ENCODE measurements at places on chromosomes 2 and 18.

- DNase-seq: no peak
These were observed 426.5 kb downstream of the SLC4A3 start for GRCh38 chr2:220053919-220054318.

DNA sequence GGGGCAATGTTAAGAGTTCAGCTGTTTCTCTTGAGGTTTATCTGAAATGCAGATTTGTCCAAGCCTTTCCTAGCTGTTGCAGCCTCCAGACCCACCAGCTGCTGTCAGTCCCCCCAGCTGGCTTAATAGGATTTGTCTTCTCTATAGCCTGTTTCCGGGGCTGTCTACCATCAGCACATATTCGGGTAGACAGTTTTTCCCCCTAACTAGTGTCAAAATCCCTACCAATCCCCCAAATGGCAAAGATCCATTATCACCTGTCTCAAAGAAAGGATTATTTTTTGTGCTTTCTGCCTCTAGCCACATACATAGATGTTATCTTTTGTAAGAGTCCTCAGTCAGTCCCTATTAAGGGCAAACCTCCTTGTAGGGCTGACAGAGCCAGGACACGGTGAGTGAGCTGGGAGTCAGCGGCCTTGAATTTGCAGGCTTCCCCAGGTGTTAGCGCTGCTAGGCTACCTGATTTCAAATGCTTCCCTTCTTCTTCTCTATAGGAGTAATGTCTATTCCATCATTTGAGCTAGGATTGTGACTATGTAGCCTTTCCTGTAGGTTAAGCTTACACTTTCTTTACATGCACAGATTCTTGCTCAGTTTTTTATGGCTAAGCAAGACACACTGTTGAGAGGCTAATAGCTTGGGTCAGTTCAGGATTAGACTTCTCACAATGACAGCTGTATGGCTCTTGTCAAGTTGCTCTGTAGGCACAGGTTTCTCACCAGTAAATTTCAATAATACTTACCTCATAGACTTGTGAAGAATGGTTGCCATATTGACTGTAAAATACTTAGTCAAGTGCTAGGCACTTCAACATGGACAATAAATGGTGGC, 171.1 kb upstream of the UNC80 start:
- peak; percentile 29 for DNase-seq

- DNase-seq: no peak
These were observed 2.3 kb upstream of the MAB21L4 start for GRCh38 chr2:240898108-240898730.

GRCh38 chr2:238108423-238109183, 8.5 kb downstream of the ESPNL start:
- DNase-seq: no peak

DNA sequence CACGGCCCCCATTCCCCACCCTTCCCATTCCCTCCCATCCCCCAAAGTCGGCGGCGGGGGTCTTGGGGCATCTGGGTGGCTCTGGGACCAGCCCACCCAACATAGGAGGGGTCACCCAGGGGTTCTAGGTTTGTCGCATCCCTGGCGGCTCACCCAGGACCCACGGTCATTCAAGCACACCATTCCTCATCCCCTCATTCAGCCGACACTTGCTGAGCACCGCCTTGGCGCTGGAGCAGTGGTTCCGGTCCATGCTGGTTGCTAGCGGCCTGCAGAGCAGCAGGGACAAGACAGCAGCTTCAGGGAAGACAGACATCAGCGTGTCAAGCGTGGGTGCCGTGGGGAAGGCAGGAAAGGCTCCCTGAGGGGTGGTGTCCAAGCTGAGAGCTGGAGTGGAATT, 50.5 kb upstream of the OTOS start:
- DNase-seq: no peak

DNA sequence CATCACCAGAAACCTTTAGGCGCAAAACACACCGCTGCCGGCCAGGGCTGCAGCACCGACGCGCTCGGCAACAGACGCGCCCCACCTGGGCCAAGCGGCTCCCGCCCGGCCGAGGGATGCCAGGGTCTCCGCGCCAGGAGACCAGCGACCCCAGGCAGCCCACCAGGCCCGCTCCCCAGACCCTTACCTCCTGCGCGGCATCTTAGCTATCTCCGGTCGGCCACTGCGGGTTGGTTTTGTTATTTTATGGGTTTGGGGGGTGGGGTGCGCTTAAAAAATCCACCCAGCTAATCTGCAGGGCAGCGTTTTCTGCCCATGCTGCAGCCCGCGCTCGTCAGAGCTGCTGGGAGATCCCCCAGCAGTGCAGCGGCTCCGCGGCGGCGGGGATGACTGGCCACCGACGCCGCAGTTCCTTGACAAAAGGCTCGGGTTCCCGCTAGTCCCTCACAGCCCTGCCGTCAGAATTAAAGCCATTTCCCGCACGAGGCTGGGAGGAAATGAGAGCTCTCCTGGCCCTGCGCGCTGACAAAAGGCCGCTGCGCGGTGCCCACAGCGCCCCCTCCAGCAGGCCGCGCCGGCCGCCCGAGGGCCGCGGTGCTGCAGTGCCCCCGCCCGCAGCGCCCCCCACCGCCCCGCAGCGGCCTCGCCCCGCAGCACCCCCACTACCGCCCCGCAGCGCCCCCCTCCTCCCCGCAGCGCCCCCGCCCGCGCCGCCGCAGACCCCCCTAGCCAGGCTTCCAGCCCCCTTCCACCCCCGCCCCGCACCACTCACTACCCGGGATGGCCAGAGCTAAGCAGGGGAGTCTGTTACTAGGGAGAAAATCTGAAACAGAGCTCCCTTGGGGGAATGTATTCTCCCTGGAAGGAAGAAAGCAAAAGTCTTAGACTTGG, at the start of gene ADD2:
ADD2 (minus strand) TSS at position 502 of the 891 bp plus-strand sequence. CDS start 61,792 bp downstream, outside the sequence.
- no peak for DNase-seq

DNA sequence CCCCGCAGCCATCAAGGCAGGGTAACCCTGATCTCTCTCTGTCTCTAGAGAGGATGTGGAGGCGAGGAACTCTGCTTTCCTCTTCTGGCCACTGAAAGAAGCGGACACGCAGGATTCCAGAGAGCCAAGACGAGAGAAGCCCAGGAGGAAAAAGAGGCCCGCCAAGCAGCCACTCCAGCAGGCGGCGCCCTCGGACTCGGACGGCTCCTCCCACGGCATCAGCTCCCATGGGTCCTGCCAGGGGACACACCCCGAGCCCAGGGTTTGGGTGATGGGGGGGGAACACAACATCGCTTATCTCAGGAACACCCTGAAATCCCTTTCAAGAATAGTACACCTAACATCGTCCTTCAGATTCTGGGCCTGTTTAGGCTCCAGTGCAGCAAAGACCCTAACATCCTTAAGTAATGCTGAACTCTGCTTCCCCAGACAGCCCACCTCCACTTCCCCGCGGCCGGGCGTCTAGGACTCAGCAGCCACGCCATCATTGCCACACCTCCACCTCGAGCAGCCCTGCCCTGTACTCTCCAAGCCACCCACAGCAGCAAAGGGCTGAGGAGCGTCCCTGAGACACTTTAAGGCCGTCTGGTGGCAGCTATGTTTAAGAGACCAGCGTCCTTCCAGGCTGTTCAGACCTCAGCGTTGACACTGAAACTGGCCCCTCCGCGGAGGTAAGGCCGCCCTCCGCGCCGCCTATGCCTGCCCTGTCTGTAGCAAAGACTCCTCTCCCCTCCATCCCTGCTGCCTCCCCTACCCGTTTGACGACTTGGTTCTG, 34.3 kb upstream of the CNGA3 start:
- no peak for DNase-seq

- no peak for DNase-seq
These were observed 358.7 kb upstream of the TNP1 start for GRCh38 chr2:217218269-217219163.

- no peak for DNase-seq
These were observed 43.0 kb upstream of the SLC1A4 start for GRCh38 chr2:64945973-64946768.

DNA sequence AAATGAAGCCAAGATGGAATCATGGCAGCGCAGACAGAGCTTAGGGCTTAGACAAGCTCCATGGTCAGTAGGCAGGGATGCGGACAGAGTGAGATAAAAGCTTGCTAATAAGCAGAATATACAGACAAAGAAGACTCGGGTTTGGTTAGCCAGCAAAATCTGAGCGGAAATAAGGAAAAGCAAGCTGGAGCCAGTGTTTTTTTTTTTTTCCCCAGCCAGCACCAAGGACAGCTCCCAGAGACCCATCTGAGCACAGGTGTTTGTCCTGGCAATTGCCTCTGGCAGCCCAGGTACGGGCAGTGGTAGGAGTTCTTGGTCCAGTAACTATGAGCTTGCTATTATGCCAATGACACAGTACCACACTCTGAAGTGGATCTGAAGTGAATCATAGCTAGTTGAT, 187.6 kb downstream of the ADCYAP1 start:
- DNase-seq: no peak

DNA sequence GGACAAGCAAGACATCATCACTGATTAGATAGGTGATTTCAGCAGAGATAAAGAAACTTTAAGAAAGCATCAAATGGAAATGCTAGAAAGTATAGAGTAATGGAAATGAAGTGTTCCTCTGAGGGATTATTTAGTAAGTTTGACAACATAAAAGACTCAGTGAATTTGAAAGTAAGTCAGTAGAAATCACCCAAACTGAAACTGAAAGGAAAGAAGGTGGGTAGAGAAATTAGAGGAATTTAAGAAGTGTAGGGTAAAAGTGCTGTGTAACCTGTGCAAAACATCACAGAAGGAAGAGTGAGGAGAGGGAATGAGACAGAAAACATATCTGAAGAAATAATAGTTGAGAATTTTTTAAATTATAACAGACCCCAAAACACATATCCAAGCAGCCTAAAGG, 343.1 kb downstream of the CBLN2 start:
- DNase-seq: no peak

DNA sequence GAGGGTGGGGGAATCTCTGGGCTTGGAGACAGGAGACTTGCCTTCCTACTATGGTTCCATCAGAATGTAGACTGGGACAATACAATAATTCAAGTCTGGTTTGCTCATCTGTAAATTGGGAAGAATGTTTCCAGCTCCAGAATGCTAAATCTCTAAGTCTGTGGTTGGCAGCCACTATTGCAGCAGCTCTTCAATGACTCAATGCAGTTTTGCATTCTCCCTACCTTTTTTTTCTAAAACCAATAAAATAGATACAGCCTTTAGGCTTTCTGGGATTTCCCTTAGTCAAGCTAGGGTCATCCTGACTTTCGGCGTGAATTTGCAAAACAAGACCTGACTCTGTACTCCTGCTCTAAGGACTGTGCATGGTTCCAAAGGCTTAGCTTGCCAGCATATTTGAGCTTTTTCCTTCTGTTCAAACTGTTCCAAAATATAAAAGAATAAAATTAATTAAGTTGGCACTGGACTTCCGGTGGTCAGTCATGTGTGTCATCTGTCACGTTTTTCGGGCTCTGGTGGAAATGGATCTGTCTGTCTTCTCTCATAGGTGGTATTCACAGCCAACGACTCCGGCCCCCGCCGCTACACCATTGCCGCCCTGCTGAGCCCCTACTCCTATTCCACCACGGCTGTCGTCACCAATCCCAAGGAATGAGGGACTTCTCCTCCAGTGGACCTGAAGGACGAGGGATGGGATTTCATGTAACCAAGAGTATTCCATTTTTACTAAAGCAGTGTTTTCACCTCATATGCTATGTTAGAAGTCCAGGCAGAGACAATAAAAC, 6.5 kb downstream of the TTR start:
- no peak for DNase-seq

DNA sequence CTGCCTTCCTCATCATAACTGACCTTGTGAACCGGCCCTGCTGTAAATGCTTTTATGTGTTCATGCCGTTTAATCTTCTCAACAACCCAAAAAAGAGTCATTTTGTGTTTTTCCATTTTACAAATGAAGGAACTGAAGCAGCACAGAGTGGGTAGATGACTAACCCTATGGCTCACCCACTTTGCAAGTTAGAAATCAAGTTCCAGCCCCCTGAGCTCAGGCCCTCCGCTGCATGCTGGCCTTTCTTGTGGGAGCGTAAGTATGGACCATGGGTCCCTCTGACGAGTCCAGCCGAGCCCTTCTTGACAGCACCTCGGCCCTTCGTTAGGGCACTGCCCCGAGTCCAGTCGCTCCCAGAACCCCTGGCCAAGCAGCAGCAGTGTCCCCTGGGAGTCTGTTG, 194.6 kb downstream of the GLI2 start:
- no peak for DNase-seq

- no peak for DNase-seq
These were observed 142.9 kb upstream of the GYPC start for GRCh38 chr2:126513033-126513432.

DNA sequence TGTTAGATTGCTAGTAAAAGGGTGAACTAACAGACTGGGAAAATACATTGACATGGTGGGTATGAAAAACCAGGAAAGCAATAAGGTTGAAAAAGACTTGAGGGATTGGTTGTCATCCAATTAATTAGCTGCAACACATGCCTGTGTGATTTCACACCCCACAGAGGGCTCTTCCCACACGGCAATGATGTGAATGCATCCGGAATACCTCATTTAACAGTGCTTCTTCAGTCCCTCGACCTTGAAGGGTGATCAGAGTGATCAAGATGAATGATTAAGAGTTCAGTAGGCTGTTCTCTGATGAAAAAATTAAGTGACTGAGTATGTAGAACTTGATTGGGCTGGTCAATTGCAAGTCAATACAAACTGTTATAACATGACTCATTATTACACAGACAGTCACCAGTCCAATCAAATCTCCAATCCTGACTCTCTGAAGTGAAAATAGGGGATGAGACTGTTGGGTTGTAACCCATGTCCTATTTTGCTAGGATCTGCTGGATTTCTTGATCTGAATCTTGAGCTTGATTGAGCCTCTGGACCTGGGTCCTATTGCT, 924.9 kb upstream of the FAM98A start:
- no peak for DNase-seq

GRCh38 chr2:151260573-151261230, 961 bp downstream of the RBM43 start:
- DNase-seq: no peak

GRCh38 chr2:32384529-32384928, 27.7 kb downstream of the BIRC6 start:
- DNase-seq: no peak

DNA sequence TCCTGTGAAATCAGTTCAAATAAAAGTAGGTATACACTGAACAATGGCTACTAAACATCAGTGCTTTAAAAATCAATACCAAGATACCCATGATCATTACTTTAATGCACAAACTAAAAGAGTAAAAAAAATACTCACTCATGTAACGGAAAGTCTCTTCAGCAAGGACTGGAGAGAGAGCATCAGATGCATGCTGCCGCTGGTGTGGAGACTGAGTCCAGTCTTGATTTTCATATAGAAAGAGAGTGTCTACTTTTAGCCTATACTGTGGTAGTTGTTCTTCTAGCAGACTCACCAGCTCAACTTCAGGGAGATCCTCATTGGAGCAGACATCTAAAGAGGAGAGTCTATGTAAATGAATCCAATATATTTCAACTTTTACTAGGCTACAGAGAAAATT, 44.0 kb downstream of the TRAK2 start:
- DNase-seq: no peak

Data from NCI-H2081 treated with DMSO at 0.1 percent for 48 hours (cell line).